ENCODE measurements at places on chromosomes 1 and 21.

- no peak for DNase-seq
Observed at GRCh38 chr1:13514821-13515220, 1.0 kb upstream of the LRRC38 start.

GRCh38 chr1:71269818-71270217 is 189.0 kb upstream of the ZRANB2 start:
- no peak for DNase-seq

- DNase-seq: no peak
Observed at GRCh38 chr1:207870306-207871031, 40.5 kb downstream of the CD34 start.

- no peak for DNase-seq
Observed at GRCh38 chr1:35243691-35244090, 24.8 kb upstream of the ZMYM4 start.

- DNase-seq: no peak
Observed at GRCh38 chr1:102897557-102897956, 210.8 kb downstream of the COL11A1 start.

All from activated T-cell treated with anti-CD3 and anti-CD28 coated beads, Interleukin-2, amount 50 U/mL, for 1 hour (primary cell).